OCI-LY7 (cell line): ENCODE measurements at places on chromosomes 13 and 19. TPM values are rescaled to one million over a fixed set of nuclear protein-coding genes. Genes with fewer than 3 reads are reported as not detected.

Gene FCHO1
- 107 and 115 TPM in 2 replicates for total RNA-seq

Gene METTL21C
- total RNA-seq: not detected in 2 replicates

Gene PSG7
- not detected in 2 replicates for total RNA-seq

Gene OR7E24
- total RNA-seq: not detected in 2 replicates

Gene ZDHHC20
- total RNA-seq: 54.4 and 60.1 TPM in 2 replicates

Gene RPS19
- total RNA-seq: 3,803 and 3,902 TPM in 2 replicates

Gene NCAN
- not detected in 2 replicates for total RNA-seq
